ENCODE measurements at places on chromosomes 1 and 21.

GRCh38 chr1:235503403-235504121, 690 bp downstream of the B3GALNT2 start:
- DNase-seq: peak; percentile 3

DNA sequence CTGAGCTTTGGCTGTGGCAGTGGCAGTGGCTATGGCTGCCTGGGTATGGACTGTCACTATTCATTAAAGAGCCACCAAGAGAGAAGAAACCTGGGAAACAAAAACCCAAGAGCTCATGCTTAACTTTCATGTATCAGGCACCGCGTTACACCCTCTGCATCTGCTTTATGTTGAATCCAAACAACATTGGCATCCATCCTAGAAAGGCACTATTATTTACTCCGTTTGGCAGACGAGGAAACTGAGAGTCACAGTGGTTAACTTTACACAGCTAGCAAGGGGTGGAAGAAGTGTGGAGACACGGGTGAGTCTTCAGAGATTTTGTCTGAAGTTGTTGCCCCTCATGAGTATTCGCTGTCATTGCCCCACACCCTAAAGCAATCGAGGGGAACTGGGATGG, 63.8 kb downstream of the PLXNA2 start:
- DNase-seq: no peak

DNA sequence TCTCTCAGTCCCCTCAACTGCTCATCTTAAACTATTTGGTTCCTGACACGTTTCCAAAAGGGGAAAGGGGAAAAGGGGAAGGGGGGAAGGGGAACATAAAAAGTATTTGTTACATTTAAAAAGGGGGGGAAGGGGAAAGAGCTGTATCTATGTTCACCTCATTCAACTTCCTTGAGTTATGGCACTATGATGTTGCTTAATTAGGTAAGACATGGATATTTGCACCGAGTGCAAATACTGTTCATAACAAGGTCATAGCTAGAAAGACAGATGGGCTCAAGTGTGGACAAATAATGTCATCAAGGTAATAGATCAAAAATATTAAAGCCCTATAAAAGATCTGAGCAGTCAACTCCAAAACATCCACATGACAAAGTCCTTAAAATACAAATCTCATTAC, 26.0 kb downstream of the GPBP1L1 start:
- no peak for DNase-seq

GRCh38 chr1:222064388-222065211, 322.7 kb upstream of the DUSP10 start:
- DNase-seq: no peak

DNA sequence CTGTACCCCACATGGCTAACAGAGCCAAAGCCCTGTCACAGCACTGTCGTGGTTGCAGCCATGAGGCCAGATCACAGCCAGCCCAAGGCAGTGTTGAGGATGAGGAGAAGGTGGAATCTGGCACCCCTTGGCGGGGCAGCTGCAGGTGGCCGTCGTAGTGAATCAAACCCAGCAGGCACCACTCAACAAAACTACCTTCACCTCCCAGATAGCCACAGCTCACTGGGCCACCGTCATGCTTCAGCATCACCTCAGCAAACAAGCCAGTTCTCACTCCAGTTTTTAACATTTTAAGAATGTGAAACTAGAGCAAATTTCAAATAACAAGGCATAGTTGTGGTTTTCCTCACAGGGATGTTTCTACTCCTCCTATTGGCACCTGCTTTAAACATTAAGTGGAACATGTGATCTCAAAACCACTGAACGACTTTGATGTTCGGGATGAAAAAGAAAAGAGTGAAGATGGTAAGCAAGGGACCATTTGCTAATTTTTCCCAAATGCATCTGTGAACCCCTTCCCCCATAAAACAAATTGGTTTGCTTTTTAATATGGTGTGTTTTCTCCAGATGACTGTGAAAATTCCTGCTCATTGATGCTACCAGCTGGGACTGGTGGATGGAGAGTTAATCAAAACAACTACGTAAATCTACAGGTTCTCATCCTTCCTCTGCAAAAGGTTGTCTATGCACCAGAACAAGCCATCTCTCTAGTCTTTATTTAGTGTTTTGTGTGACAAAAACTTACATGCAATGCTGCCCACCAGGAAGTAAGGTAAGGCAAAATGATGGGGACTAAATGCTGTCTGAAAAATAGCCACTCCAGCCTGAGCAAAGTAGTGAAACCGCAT, 45.5 kb downstream of the TOR1AIP2 start:
- DNase-seq: no peak

Data from activated T-helper 9 cell treated with anti-CD3 and anti-CD28 coated beads, Interleukin-2, amount 50 U/mL, for 16 hours (primary cell).